ENCODE measurements at places on chromosomes 16 and 17.
A peak's percentile ranks its signal among the peaks of the same experiment; 100 is the strongest.

- no peak for DNase-seq
Measured at GRCh38 chr17:50581316-50581715, 20.8 kb downstream of the CACNA1G start.

DNA sequence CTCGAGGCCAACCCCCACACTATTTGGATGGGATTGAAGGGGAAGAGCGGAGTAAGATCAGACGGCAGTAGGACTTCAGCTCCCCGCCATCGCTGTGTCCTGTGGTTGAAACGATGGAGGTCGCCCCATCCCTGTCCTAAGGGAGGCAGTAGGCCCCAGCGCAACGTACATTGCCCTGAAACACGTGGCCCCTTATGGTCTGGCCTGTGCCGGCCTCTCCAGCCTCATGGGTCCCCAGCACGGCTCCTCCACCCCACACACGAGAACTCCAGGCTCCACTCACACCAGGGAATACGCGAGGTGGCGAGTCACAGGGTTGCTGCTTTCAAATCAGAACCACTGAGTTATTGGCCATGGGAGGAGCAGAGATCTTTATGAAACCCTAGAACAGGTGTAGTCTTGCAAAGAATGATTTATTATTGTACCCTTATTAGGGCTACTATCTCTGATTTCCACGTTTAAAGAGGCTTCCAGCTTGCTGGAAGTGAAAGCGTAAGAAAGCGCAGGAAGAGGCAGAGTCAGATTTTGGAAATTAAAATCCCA, 669 bp upstream of the DCTPP1 start:
- DNase-seq = no peak

GRCh38 chr17:14299280-14300141, 1.4 kb upstream of the HS3ST3B1 start:
- DNase-seq = no peak

- DNase-seq = no peak
Measured at GRCh38 chr17:55273579-55274354, 9.0 kb downstream of the HLF start.

DNA sequence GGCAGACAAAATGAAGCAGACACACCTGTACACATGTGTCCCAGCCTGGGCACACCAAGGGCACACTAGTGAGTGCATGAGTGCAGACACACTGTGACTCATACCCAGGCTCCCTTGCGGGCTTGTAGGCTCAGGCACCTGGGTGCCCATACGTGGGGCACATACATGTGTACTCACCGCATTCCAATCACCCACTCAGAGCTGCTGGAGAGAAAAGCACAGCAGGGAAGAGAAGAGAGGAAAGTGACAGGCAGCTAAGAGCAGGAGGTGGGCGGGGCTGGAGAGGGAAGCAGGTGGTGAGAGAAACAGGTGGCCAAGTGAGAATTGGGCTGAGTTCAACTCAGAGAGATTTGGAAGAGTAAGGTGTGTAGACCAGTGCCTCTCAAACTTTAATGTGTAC, 54.0 kb downstream of the TMEM132E start:
- DNase-seq = no peak

GRCh38 chr16:81442220-81442915, 2.2 kb upstream of the CMIP start:
- no peak for DNase-seq

- peak; percentile 84 for DNase-seq
Measured at GRCh38 chr16:1610071-1610898, 1.6 kb downstream of the IFT140 start.

- no peak for DNase-seq
Measured at GRCh38 chr17:57434361-57434760, 178.0 kb downstream of the MSI2 start.

DNA sequence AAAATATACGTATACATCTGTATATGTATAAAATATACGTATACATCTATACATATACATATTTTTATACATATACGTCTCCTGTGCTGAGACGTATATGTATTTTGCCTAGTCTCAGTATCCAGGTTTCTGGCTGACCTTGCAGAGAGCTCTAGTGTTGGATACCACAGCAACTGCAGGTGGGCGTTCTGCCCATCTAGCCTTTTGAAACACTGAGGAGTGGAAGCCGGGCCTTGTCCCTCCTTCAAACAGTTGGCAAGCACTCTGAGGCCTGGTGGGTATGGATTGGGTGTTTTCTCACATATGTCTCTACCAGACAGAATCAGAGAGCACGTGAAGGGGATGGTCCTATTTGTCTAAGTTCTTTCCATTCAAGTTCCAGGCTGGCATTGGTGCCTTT, 39.4 kb upstream of the MRC2 start:
- no peak for DNase-seq
